Stimulated activated CD8-positive, alpha-beta memory T cell treated with anti-CD3 and anti-CD28 coated beads, Interleukin-4, amount 100 ng/mL, for 4 hours (primary cell): ENCODE measurements at places on chromosomes 2 and 18.

- no peak for DNase-seq
Measured at GRCh38 chr2:178514664-178515063, 34.4 kb downstream of the PLEKHA3 start.

- no peak for DNase-seq
Measured at GRCh38 chr18:63881851-63882250, 5.7 kb upstream of the SERPINB2 start.

DNA sequence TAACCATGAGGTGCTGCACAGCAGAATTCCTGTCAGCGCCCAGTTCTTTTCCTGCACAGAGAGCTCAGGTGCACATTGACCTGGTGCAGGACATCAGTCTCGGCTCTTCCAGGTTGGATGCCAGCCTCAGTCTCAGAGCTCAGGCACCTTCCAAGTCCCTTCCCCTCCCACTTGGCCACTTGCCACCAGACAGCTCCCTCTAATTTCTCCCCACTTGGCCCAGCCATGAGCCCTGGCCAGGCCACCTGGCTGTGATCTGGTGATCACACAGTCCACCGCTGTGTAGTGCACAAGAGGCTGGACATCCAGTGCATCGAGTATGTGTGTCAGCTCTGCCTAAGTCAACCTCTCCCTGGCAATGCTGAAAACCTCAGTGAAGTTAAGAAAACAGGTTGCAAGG lies 336.6 kb upstream of the MYT1L start:
- no peak for DNase-seq

DNA sequence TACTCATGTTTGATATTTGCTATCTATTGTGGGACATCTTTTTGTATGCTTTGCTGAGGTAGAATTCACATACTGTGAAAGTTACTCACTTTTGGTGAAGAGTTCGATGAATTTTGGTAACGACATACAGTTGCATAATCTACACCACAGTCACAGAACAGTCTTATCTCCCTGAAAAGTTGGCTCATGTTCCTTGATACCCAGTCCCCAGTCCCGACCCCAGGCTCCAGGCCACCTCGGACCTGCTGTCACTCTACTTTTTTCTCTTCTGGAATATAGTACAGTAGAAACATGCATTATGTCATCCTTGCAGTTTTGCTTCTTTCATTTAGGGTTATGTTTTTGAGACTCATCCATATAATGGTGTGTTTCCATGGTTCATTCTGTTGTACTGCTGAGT lies 191.7 kb downstream of the FAM210A start:
- no peak for DNase-seq

DNA sequence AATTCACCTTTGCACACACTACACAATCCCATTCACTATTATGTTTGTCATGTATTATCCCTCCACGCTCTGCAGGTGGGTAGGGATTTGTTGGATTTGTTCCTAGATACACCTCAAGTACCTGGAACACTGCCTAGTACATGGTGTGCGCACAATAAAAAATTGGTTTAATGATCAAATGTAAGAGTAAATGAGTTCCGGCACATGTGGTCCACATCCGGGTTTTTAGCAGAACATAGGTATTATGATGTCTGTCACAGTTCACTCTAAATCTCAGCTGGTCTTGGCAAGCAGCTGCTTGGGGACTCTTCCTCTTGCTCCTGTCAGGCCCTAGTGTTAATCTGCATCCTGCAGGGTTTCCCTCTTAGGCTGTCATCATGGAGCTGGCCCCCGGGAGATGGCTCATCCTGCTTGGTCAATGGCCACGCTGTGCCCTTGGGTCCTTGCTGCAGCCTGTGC lies 21.8 kb upstream of the IL1R1 start:
- no peak for DNase-seq

DNA sequence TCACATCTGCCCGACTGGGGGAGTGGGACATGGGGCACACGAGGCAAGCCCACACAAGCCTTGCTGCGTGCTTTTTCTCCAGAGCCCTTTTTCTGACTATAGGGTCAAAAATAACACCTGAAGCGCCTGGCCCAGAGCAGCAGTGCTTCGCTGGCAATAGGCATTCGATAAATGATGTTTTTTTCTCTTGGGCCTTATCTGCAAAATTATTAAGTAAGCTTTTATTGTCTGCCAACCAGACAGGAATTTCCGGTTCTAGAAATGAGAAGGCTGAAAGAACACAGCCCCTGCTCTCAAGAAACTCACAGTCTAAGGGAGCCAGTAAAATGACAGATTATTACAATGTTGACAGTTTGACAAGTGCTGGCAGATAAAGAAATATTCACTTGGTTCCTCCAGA lies 2.7 kb upstream of the TMBIM1 start:
- DNase-seq = no peak

GRCh38 chr2:197904446-197904845 lies 100.1 kb downstream of the PLCL1 start:
- no peak for DNase-seq

GRCh38 chr18:6362559-6363129 lies 52.1 kb downstream of the L3MBTL4 start:
- DNase-seq = no peak

DNA sequence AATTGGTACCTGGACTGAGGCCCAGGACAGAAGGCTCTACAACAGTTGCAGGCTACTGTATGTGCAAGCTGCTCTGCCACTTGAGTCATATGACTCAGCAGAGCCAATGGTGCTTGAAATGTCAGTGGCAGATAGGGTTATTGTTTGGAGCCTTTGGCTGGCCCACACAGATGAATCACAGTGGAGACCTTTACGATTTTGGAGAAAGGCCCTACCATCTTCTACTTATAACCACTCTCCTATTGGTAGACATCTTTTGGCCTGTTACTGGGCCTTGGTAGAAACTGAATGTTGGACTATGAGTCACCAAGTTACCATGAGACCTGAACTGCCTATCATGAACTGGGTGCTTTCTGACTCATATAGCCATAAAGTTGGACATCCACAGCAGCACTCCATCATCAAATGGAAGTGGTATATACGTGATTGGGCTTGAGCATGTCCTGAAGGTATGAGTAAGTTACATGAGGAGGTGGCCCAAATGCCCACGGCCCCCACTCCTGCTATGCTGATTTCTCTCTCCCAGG lies 88.9 kb upstream of the NRXN1 start:
- DNase-seq = no peak
